Ascending aorta (tissue), 2 donors: ENCODE measurements at places on chromosomes 3 and 15. TPM values are rescaled to one million over a fixed set of nuclear protein-coding genes. Genes with fewer than 3 reads are reported as not detected.
A peak's percentile ranks its signal among the peaks of the same experiment; 100 is the strongest.

GRCh38 chr15:62753518-62754221 lies 288.9 kb upstream of the TPM1 start:
- no peak for DNase-seq

The FAM81A gene
- total RNA-seq: not detected

- DNase-seq: no peak
Measured at GRCh38 chr15:39512643-39513042, 68.2 kb upstream of the THBS1 start.

DNA sequence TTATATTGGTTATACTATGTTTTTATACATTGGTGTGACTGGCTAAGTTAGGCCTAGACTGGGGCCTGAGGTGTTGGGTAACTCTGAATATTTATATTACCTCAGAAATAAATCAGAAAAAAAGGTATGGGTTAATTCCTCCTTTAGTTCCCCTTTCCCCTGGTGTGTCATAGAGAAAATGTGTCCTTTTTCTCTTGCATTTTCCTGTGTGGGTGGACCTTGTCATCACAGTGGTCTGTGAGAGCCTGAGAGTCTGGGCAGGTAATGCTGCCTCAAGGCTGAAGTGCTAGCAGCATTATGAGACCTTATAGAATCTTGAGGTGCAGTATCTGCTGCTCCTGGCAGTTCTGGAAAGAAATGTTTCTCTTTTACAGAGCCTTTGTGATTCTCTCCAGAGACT lies 69.7 kb downstream of the PCOLCE2 start:
- DNase-seq: no peak

- DNase-seq: peak; percentile 72
Measured at GRCh38 chr15:40405501-40406381, at the start of gene IVD. Gene IVD, plus strand, starts transcription at chr15:40405795. Its CDS starts 33 bp downstream, at chr15:40405828.

GRCh38 chr3:159664006-159664405 lies 324.6 kb upstream of the IL12A start:
- DNase-seq: no peak

GRCh38 chr3:171972871-171973348 lies 66.5 kb upstream of the FNDC3B start:
- DNase-seq: no peak
